Skeletal muscle cell (primary cell): ENCODE measurements at places on chromosomes 7 and 10.

- DNase-seq: no peak
Observed at GRCh38 chr10:74586088-74586585, 240.3 kb upstream of the KAT6B start.

DNA sequence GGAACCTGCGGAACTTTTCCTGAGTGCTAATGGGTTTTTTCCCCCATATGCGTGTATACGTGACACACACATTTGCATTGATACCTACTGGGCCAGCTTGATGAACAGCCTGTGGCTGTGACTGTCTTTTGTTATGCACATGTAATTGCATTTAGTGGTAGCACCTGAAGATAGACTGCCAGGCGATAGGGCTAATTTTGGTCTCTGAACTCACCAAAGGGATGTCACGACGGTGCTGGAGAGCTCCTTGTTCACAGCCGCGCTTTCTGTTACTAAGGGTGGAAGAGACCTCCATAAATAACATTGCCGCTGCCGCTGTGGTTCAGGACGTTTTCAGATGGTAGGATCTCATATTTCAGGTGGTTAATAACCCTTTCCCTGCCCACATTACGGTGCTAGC, 133.2 kb downstream of the CAMK1D start:
- no peak for DNase-seq

- DNase-seq: no peak
Observed at GRCh38 chr10:64173826-64174225, 652.6 kb downstream of the REEP3 start.

DNA sequence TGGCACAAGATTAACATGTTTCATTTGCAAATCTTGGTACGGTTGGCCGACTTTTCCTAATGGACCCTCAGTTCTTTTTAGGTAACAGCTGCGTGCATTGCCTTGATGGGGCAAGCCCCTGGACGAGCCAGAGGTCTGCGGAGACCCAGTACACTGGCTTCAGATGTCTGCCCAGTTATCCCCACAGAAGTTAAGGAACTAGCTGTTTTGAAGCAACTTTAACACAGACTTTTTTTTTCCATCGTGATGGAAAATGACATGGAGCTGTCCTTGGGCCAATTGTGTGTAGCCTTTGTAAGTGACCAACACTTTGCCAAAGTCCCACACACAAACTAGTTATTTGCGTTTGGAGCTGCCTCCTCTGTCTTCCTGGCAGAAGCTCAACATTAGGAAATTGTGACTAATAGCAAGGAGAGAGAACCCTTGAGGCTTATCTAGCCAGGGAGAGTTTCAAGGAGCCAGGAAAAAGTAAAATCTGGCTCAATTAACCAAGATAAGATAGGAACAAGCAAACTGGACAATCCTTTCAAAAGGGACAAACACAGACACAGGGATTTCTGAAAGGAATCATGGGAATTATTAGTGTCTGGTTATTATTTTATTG, 99.6 kb upstream of the BMPER start:
- DNase-seq: no peak

DNA sequence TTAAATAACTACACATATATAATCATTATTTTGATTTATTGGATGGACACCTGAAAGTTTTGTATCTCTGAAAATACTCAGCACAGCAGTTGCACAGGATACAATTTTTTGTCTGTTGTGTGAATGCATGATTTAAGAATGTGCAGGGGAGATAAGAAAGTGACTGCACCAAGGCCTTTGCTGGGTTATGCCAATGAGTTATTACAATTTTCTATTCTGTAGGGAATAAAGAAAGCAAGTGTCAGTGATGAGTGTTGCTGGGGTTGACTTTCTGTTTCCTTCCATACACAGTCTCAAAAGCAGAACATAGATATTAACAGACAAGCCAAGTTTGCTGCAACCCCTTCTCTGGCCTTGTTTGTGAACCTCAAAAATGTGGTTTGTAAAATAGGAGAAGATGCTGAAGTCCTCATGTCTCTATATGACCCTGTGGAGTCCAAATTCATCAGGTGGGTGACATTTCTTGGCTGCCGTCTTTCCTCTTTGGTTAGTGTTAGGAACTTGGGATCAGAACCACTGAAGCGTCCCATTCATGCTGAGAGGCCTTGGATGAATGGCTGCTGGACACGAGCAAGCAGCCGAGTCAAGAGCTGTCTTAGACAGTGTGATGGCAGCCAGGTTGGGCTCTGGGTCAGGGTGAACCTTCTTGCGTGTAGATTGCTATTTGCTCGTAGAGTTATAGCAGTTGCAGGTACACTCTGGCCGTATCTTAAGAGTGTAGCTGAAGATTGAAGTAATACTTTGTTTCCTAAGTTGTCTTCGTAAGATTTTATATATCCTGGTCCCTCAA, 92.8 kb downstream of the DOCK1 start:
- DNase-seq: no peak

GRCh38 chr10:8722835-8723234, 668.3 kb downstream of the GATA3 start:
- DNase-seq: no peak
